CD4-positive, alpha-beta T cell treated with Interleukin-21 for 1 hour (primary cell): ENCODE measurements at places on chromosomes 16 and 17.

DNA sequence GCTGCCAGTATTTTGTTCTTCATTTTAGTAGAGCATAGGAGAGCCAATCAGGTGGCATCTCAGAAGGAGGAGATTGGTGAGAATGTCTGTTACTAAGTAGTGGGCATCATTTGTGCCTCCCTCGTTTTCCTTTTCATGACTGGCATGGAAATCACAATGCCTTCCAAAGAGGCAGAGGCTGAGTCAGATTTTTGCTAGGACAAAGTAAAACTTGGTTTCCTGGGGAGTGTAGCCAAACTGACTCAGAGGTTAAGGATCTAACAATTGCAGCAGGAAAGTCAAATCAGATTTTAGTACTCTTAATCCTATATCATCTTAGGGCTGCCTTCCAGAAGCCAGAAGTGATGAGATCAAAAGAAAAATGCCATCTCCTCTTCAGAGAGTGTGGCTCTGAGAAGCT is 138.7 kb downstream of the ANKFN1 start:
- DNase-seq: no peak

- no peak for DNase-seq
Measured at GRCh38 chr16:12395268-12395667, 408.4 kb downstream of the CPPED1 start.

GRCh38 chr17:8141045-8141444 is 11.2 kb downstream of the PER1 start:
- DNase-seq: no peak

DNA sequence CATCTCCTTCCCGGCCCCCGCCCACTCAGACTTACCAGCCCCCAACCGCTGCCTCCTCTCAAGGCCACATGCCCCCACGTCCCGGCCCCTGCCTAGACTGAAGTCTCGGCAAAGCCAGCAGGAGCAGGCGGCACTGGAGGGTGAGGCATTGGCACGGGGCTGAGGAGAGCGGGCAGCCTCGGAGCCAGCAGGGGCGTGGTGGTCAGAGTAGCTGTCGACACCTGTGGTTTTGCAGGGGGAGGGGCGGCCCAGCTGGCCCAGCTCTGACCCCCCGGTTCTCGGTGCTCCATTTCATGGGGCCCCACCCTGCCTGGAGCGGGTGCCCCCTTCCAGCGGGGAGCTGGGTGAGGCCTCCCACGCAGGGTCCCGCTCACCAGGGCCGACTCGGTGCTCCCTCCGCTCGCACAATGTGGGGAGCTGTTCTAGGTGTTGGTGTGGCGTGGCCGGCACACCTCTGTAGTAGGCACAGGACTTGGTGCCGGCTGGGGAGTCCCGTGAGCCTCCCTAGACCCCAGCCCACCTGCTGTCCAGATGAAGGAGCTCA is 4.7 kb downstream of the CDH15 start:
- DNase-seq: no peak

DNA sequence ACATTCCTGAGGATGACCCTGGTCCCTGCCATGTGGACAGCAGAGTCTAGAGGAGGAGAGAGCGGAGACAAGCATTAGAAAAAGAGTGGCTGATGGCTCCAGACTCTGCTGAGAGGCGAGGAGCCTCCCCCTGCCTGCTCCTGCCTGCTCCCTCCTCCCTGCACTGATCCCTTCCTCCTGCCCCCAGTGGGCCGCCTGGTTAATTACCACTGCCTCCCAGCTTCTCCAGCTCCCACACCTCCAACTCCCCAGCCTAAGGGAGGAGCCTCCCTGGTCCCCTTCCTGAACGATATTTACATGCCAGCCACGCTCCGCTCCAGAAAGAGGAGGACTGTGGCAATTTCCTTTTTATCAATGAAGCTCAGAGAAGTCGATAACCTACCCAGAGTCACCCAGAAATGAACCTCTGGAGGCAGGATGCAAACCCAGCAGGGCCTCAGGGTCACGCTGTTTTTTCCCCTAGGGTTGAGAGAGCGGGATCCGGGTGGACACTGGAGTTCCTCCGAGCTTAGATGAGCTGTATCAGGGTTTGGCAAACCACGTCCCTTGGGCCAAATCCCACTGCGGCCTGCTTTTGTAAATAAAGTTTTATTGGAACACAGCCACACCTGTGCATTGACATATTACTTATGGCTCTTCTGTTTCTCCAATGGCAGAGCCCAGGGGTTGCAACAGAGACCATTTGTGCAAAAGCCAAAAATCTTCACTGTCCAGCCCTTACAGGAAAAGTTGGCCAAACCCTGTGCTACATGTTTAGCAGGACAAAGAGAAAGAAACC is 27.1 kb upstream of the JPH3 start:
- no peak for DNase-seq

- peak; percentile 4 for DNase-seq
Measured at GRCh38 chr17:73657473-73658116, 13.3 kb upstream of the SDK2 start.

- no peak for DNase-seq
Measured at GRCh38 chr17:14731591-14731990, 430.7 kb downstream of the HS3ST3B1 start.

- peak; percentile 13 for DNase-seq
Measured at GRCh38 chr17:1709403-1709951, 700 bp downstream of the TLCD2 start.
